Esophagus squamous epithelium (tissue), 5 donors: ENCODE measurements at places on chromosomes 12 and 14. TPM values are rescaled to one million over a fixed set of nuclear protein-coding genes. Genes with fewer than 3 reads are reported as not detected.

MAP1LC3B2 gene
- total RNA-seq, result not detected

INHBC gene
- not detected for total RNA-seq

JAG2 gene
- total RNA-seq, result 20.8 TPM

MEG3 gene
- total RNA-seq, result 1.2 TPM

GLT1D1 gene
- 0.19 TPM for total RNA-seq

LRRC9 gene
- not detected for total RNA-seq

GRCh38 chr12:24742378-24742777 lies 206.5 kb downstream of the BCAT1 start:
- no peak for DNase-seq
- no peak overlapping the region for H3K4me3 ChIP-seq
- H3K27ac ChIP-seq, result no peak overlapping the region
- no peaks in the 10 kb centered on the region for H3K36me3 ChIP-seq
- H3K27me3 ChIP-seq, result no peaks in the 10 kb centered on the region

DNA sequence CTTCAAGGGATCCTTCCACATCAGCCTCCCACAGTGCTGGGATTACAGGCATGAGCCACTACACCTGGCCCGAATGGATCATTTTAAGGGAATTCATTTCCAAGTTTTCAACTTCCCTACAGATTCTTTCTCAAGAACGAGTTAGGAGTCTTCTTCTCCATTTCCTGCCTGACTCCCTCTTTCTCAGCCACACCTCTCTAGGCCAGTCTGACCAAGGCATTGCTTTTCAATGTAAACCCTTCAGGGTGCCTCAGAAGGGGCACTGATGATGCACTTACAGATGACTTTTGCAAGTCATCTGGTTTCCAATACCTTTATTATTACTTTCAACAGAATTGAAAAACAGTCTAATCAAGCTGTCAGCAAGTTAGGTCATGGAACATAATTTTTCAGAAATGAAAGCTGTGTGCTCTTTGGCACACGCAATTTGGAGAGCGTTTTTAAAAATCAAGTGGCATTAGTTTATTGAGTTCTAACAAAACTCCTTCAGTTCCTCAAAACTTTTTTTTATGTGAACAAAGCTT lies 47.2 kb downstream of the SVOP start:
- H3K36me3 ChIP-seq, result no peaks in the 10 kb centered on the region
- no peaks in the 10 kb centered on the region for H3K4me1 ChIP-seq
- no peaks in the 10 kb centered on the region for H3K27me3 ChIP-seq
- H3K27ac ChIP-seq, result no peak overlapping the region
- H3K4me3 ChIP-seq, result no peak overlapping the region

DNA sequence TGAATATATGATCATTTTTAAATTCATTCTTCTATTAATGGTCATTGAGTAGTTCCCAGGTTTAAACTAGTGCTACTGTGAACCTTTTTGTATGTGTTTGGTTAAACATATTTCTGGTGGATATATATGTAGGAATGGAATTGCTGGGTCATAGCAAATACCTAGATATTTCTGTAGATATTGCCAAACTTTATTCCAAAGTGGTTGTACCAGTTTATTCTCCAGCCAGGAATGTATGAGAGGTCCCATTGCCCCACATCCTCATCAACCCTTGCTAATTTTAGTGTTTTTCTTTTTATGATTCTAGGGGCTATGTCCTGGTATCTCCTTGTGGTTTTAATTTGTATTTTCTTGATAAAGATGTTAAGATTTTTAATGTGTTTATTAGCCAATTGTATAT lies 3.1 kb downstream of the VEZT start:
- no peak overlapping the region for H3K27ac ChIP-seq
- H3K27me3 ChIP-seq, result no peaks in the 10 kb centered on the region
- no peak overlapping the region for H3K4me3 ChIP-seq
- no peak for DNase-seq

DNA sequence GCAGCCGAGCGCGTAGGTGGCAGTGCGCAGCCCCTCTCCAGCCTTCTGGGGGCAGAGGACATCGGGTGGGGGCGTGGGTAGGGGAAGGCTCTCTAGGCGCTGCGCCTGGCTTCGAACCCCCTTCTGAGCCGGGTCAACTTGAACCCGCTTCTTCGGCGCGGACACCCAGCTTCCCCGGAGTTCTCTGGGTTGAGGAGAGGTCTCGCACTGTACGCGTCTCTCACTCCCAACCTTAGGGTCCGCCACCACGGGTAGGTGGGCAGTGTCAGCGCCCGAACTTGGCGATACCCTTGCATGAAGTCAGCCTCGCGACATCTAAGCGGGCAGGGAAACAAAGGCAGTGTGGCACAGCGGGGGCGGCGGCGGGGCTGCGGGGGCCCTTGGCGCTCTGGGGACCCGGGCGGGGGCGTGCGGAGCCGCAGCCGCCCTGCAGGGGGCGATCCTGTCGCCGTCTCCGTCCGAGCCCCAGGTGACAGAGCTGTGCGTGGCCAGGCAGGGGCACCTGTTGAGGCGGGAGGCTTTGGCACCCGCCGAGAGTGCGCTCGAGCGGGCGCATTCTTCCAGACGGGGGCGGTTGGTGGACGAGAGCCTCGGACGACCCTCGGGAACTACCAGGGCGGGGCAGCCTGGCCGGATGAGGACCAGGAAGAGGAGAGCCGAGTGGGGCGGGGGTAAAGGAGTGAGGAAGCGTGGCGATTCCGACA lies 1.1 kb downstream of the GALNT16 start:
- no peak overlapping the region for H3K27ac ChIP-seq
- DNase-seq, result no peak
- H3K27me3 ChIP-seq, result peaks cover 4% of the 10 kb centered on the region
- H3K4me3 ChIP-seq, result peak overlapping the region; percentile 58
- H3K4me1 ChIP-seq, result peaks cover 43% of the 10 kb centered on the region

- H3K27ac ChIP-seq, result peak overlapping the region; percentile 98
- no peaks in the 10 kb centered on the region for H3K36me3 ChIP-seq
- H3K4me1 ChIP-seq, result peaks cover 8% of the 10 kb centered on the region
- H3K27me3 ChIP-seq, result no peaks in the 10 kb centered on the region
Observed at GRCh38 chr12:89707703-89708564, 704 bp downstream of the ATP2B1 start.

- no peak overlapping the region for H3K27ac ChIP-seq
- H3K36me3 ChIP-seq, result no peaks in the 10 kb centered on the region
- DNase-seq, result no peak
- no peak overlapping the region for H3K4me3 ChIP-seq
- no peaks in the 10 kb centered on the region for H3K27me3 ChIP-seq
- no peaks in the 10 kb centered on the region for H3K4me1 ChIP-seq
Observed at GRCh38 chr14:42095155-42095554, 488.5 kb downstream of the LRFN5 start.

DNA sequence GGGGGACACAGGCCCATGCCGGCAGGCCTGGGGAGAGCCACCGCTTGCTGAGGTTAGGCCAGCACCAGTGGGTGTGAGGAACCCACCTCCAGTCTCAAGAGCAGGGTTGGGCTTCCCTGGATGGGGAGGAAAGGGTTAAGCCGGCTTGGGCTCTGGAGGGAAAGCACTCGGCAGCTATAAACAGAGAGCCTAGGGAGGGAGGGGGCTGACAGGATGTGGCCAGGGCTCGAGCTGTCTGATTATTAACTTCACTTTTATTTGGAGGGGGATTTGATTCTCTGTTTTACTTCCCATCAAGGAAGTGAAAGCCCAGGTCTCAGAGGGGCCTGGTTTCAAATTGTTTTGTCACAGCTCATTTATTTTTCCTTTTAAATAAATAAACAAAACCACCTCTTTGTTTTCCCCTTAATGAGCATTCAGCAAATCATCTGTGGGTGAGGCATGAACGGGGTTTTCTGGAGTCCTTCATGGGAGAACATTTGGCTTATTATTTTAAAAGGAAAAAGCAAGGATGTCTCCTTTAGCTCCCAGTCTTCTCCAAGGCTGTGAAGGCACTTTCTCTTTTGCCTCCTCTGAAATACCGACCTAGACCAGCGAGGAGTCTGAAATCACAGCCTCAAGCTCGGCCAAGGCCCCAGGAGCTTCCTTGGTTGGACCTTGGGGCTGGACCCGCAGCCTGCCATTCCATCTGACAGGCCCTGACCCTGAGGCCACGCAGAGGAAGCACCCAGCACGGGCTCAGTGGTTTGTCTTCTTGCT lies 21.9 kb upstream of the ZFP36L1 start:
- DNase-seq, result no peak
- H3K4me1 ChIP-seq, result peaks cover 51% of the 10 kb centered on the region
- H3K4me3 ChIP-seq, result no peak overlapping the region
- no peaks in the 10 kb centered on the region for H3K27me3 ChIP-seq

DNA sequence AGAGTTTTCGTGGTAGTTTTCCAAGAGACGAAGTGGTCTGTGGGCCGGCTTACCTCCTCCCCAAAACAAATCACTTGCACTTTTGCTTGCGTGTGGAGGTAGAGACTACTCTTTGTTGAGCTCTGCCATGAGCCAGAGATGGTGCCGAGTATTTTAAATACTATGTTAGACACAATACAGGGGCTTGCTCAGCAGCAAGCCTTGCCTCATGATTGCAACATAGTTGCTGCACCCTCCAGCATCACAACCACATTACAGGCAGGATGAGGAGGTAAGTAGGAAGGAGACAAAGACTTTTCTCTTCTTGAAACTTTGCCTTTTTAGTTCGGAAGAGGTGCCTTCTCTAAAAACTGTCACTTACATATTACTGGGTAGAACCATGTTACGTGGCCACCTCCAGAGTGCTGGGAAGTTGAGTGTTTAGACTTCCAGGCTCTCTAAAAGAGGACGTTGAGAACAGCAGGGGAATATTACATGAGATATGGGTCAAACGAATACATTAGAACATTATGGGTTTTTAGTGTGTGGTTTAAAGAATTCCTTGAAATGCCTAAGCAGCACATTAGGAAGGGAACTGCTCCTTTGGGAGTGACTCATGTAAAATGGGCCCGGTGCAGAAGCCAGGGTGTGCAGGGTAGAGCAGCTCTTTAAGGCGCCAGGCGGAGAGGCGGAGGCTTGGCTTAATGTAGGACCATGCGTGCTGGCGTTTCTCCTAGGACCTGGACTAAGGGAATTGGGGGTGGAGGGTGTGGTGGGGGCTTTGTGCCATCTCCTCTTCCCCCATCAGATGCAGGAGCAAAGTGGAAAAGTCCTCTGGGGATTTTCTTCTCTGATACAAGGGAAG lies 110.6 kb upstream of the PRMT8 start:
- no peaks in the 10 kb centered on the region for H3K4me1 ChIP-seq
- H3K27ac ChIP-seq, result no peak overlapping the region
- H3K27me3 ChIP-seq, result peaks cover 17% of the 10 kb centered on the region
- no peak for DNase-seq
- no peaks in the 10 kb centered on the region for H3K36me3 ChIP-seq
- no peak overlapping the region for H3K4me3 ChIP-seq

DNA sequence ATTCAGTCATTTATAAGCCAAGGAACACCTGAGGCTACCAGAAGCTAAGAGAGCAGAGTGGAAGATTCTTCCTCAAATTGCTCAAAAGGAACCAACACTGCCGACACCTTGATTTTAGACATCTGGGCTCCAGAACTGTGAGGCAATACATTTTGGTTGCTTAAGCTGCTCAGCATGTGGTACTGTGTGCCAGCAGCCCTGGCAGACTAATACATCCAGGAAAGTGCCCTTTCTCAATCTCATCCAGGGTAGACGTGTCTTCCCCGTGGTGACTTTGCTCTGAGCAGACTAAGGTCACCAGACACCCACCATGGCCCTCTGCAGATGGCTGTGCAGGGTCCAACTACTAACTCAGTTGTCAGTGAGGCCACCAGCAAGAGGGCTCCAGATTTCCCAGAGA lies 122.8 kb downstream of the VRK1 start:
- no peak overlapping the region for H3K4me3 ChIP-seq
- H3K36me3 ChIP-seq, result no peaks in the 10 kb centered on the region
- H3K27me3 ChIP-seq, result no peaks in the 10 kb centered on the region
- no peak overlapping the region for H3K27ac ChIP-seq

- DNase-seq, result peak; percentile 13
- peaks cover under 1% of the 10 kb centered on the region for H3K4me1 ChIP-seq
- no peak overlapping the region for H3K4me3 ChIP-seq
- no peaks in the 10 kb centered on the region for H3K27me3 ChIP-seq
- H3K36me3 ChIP-seq, result no peaks in the 10 kb centered on the region
Observed at GRCh38 chr12:93098077-93098476, 169.0 kb upstream of the EEA1 start.

DNA sequence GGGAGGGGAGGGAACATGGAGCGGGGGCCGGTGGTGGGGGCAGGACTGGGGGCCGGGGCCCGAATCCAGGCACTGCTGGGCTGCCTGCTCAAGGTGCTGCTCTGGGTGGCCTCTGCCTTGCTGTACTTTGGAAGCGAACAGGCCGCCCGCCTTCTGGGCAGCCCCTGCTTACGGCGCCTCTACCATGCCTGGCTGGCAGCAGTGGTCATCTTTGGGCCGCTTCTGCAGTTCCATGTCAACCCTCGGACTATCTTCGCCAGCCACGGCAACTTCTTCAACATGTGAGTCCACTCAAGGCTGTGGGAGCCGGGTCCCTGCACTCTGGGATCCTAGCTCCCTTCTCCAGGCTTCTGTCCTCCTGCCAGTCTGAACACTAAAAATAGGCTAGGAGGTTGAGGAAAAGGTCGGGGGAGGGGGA lies 1.1 kb downstream of the FITM1 start:
- no peaks in the 10 kb centered on the region for H3K27me3 ChIP-seq
- DNase-seq, result no peak
- peak overlapping the region; percentile 81 for H3K27ac ChIP-seq
- H3K4me3 ChIP-seq, result no peak overlapping the region

DNA sequence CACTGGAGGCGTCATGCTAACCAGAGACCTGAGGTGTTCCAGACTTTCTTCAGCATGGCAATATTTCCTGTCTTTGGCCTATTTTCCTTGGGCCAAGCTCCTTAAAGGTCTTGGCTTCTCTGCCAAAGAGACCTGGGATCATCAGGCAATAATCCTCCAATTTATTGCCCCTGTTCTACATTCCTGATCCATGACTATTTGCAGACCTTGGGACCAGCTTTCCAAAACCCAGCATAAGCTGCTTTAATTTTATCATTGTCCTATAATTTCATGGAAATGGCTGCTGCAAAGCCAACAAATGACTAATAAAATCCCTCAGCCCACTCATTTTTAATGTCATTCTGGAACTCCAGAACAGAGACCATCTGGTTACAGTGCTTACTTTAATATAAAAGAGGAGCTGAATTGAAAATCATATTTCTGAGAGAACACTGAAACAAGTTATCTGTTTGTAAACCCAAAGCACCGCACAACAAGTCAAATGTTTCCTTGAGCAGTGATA lies 166.9 kb upstream of the BTG1 start:
- no peak overlapping the region for H3K4me3 ChIP-seq
- H3K27ac ChIP-seq, result no peak overlapping the region
- H3K36me3 ChIP-seq, result no peaks in the 10 kb centered on the region
- no peak for DNase-seq
- no peaks in the 10 kb centered on the region for H3K27me3 ChIP-seq

GRCh38 chr14:73237219-73237785 lies at the start of gene PAPLN:
TSS of gene PAPLN (plus strand) at chr14:73237506. CDS start at chr14:73239779, 2,273 bp downstream.
- DNase-seq, result no peak
- no peaks in the 10 kb centered on the region for H3K27me3 ChIP-seq
- peak within 1 kb of the TSS; percentile 67 for H3K4me3 ChIP-seq
- H3K27ac ChIP-seq, result peak within 1 kb of the TSS; percentile 29

- no peak overlapping the region for H3K4me3 ChIP-seq
- DNase-seq, result no peak
- no peaks in the 10 kb centered on the region for H3K36me3 ChIP-seq
- H3K27me3 ChIP-seq, result no peaks in the 10 kb centered on the region
- no peak overlapping the region for H3K27ac ChIP-seq
Observed at GRCh38 chr12:128827724-128828123, 4.0 kb upstream of the SLC15A4 start.
